ENCODE measurements at places on chromosomes 12 and 14.

- DNase-seq: no peak
These were observed 51.9 kb upstream of the NUDT4 start for GRCh38 chr12:93325855-93326254.

DNA sequence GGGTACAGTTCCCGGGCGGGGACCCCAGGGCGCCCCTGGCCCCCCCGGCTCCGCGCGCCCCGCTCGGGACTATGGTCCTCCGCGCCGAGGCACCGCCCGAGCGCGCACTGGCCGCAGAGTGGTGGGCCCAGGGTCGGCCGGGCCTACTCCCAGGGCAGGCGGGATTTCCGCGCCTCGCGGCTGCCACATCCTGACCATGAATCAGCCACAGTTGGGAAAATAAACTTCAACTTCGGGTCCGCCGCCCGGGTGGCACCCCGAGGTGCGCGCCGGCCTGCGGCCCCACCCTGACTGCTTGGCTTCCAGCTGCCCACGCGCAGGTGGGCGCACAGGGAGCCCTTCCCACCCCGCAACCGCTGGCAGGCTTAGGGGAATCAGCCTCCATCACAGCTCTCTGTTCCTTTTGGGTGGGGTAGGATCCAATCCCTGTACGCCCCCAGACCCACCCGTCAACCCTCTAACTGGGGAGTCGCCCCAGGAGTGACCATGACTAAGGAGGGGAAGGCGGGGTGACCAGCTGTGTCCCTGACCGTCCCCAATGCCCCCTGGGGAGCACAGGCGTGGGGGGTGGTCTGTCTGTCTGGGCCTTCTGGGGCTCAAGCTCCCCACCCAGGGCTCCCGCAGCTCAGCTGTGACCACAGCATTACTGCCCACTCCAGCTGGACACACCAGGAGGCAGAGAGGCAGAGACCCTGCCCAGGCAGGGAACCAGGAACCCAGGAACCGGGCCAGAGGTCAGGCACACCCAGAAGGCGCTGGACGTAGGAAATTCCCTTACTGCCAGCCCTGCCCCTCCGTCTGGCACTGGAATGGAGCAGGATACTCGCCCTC lies 678 bp downstream of the INF2 start:
- no peak for DNase-seq

DNA sequence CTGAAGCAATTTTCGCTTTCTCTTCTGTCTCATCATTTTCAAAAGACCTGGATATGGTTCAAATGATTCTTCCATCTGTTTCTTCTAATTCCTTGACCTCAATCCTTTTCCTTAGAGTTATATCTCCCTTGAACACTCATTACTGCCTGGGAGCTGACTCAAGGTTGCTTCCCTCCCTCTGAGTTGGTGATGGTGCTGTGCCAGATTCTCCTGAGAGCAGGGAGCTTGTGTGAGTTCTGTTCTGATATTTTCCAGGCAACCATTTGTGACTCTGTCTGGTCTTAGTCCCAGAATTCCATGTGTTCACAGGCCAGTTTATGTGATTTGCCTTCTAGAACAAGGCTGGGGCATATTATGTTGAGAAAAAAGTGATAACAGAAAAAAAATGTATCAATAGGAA lies 505.1 kb upstream of the SYT1 start:
- peak; percentile 27 for DNase-seq

DNA sequence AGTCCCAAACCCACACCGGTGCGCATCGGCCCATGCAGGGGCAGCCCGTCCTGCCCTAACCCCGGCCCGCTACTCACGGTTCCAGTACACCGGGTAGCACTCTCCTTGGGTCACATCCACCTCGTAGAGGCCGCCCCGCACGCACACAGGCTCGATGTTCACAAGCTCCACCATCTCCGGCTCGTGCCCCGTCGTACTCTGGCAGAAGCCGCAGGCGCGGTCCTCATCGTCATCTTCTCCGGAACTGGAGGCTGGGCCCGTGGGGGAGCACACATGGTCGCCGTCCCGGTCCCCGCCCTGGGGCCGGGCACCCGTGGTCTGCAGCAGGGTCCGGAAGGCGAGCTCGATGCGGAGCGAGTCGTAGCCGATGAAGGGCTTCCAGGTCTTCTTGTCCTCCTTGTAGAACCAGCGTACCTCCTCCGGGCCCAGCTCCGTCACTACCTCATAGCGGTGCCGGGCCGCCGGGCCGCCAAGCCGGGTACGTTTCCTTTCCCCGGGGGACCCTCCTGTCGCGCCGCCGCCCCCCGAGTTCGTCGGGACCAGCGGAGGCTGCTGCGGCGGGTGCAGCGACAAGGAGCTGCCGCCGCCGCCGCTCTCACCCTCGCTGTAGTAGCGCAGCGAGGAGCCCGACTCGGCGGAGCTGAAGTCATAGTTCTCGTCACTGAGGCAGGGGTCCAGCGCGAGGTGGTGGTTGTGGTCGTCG lies 788 bp downstream of the DDHD1 start:
- no peak for DNase-seq

- DNase-seq: no peak
These were observed 308.2 kb upstream of the FBXO33 start for GRCh38 chr14:39740454-39740853.

Data from NCI-H446 (cell line).